ENCODE measurements at places on chromosomes 6 and 20.
A peak's percentile ranks its signal among the peaks of the same experiment; 100 is the strongest.

DNA sequence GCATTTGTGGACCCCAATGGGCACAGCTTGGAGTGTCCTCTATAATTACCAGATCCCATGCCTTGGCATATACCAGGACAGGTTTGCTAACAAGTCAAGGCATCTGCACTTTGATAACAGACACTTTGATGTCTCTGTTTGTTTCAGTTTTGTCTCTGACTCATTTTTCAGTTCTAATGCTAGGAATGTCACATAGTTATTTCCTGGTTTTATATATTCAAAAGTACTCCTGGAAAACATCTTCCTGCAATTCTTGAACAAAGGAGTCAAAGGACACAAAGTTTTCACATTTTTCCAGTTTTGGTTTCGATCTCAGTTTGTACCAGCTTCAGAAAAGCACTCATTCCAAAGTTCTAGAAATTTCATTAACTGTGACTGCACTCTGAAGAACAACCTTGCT, 188.1 kb downstream of the FOXC1 start:
- no peak for DNase-seq

DNA sequence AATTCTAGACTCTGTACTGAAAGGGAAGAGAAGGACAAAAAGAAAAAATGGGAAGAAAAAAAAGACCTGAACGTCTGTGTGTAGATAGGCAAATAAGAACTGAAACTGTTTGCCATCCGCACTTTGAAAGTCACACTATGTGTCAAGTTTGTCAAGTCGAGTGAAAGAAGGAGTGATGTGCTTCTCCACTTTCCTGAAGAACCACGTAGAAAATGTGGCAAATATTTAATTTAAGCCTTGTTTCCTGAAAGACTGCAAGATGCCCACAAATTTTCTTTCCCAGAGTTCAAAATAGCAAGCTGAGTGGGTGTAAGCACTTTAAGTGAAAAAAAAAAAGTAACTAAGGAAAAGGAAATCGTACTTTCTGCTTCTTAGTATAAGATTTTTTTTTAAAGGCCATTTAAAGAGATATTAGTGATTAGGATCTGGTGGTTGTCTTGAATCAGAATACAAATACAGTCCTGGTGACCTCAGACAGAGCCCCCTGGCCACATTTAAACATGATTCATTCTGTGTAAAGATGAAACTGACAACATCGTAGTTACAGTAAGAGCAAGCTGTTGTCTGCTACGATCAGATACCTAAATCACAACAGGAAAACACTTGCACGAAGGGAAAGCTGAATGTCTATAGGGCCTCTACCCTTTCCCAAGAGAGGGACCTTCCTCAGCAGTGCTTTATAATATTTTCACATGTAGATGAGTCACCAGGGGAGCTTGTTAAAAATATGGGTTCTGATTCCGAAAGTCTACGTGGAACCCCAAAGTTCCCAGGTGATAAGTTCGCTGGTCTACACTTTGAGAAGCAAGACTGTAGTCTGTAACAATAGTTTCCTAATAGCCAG, 102.3 kb downstream of the HIVEP2 start:
- no peak for DNase-seq

DNA sequence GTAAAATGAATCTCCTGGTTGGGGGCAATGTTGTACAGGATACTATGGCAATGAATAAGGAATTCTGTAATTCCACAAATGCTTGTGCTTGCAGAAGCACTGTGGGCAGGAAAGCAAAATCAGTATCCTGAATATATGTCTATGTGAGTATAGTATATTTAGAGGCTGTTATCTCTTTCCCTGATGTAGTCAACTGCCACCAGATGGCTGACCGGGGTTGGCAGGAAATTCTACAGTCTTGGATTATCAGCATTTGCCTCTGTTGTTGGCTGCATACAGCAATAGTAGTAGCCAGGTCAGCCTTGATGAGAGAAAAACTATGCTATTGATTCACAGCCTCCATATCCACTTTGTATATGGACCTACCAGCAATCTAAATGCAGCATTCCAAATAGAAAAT, 425.1 kb upstream of the JAG1 start:
- DNase-seq: peak; percentile 22

GRCh38 chr6:152267967-152268845, 369.0 kb downstream of the SYNE1 start:
- DNase-seq: peak; percentile 6

- DNase-seq: no peak
These were observed 224.9 kb upstream of the SYNCRIP start for GRCh38 chr6:85867595-85867994.

- no peak for DNase-seq
These were observed 336.5 kb downstream of the KIF16B start for GRCh38 chr20:16236589-16237241.

- DNase-seq: no peak
These were observed 118.4 kb downstream of the ANKRD60 start for GRCh38 chr20:58109918-58110635.

- DNase-seq: peak; percentile 50
These were observed 6.9 kb downstream of the HLA-DPB1 start for GRCh38 chr6:33082702-33083101.

DNA sequence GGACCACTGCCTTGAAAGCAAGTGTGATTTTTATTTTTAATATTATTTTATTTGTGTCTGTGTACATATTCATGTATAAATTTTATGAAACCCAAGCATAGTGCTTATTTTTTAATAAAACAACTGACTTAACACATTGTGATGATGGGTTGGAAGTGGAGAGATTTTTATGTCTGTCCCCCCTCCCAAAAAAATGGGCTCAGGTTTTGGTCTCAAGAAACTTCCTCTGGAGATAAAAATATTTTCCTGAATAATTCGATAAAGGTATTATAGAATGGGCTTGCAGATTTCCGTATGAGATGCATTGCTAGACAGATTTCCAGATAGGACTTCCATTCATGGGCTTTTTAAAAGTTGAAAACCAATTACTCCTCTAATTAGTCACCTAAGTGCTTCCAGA, 2.7 kb downstream of the FOXQ1 start:
- no peak for DNase-seq

GRCh38 chr20:18166241-18166881, 28.7 kb downstream of the KAT14 start:
- DNase-seq: no peak

DNA sequence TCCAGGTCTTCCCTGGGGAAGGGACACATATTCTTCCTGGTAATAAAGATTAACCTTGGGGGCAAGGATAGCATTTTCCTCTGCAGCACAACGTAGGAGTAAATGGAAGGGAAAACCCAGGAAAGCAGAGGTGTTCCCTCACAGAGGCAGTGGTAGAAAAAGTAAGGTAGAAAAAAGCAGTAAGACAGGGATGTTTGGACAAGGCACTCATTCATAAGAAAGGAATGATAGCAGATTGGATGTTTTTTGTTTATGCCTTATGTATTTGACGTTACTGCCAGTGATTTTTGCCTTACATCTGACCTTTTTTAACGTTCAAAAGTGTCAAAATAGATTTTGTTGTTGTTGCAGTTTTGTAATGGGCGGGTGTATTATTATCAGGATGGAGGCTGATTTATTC, 395.0 kb downstream of the CDKAL1 start:
- DNase-seq: no peak

- no peak for DNase-seq
These were observed 55.5 kb upstream of the RUNX2 start for GRCh38 chr6:45272626-45273025.

GRCh38 chr6:85394853-85395538, 54.9 kb upstream of the NT5E start:
- no peak for DNase-seq

DNA sequence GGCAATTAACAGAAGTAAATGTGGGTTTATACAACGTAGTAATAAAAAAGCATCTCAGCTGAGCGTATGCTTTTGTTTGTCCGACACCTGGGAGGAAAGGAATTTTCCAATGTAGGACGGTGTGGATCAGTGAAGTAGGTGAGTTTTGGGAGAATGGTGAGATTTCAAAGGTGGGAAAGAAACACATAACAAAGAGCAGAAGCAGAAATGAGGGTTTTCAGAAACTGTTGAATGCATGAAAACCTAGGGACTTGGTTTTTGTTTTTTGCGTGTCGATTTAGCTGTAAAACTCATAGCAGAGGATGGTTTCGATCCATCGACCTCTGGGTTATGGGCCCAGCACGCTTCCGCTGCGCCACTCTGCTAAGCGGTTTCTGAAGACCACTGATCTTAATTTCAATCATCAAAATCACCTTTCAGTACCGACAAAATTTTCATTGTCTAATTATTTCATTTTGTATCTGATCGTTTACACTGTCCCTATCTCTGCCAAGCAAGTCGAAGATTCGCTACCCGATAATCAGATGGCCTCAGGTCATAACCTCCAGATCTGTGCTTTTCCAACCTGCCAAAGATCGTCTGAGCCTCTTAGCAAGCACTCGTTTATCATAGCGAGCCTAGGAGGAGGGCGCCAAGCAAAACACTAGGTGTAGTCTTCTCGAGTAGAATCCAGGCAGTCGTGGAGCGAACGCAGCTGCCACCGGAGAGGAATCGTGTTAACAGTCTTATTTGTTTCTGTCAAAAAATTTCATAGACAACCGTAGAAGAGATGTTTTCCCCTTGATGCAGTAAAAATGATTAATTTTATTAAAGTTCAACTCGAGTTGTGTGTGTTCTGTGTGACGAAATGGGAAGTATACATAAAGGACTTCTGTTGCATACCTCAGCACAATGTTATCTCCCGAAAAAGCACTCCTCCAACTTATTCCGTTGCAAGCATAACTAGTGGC, 20.9 kb upstream of the POM121L2 start:
- peak; percentile 41 for DNase-seq

DNA sequence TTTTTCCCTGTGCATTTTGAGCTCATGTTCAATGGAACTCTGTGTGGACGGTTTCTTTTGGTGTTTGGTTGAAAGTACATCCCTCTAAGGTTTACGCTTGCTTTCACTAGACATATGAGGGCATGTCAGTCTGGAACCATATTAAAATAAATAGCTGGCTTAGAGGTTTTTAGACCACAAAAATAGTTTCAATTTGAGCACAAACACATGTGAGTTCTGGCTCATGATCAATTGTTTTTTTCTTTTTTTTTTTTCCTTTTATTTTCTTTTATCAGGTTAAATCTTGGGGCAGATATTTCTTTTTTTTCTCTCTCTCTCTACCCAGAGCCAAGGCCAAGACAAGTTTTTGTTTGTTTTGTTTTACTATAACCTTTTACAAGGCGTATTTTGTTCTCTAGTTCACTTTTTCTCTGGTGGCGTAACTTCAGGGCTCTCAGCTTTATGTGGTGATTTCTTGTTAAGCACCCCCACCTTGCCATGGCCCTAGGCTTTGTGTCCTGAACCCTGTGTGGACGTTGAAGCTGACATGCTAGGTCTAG, 92.9 kb downstream of the SHLD1 start:
- DNase-seq: no peak

DNA sequence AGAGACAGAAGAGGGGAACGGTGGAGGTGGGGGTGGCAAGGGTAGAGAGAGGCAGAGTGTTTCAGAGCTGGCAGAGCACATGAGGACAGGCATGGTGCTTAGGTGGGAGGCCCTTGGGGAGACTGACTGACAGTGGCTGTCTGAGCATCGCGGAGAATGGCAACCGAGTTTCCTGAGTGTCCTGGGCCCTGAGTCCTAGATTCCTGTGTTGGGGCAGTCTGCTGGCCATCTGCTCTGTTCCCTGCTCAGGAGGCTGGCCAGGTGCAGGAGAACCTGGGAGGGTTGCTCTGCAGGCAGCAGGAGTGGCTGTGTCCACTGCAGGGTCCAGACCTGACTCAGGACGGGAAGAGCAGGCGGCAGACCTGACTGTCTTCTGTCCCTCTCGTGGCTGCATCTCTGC, 248.9 kb downstream of the LRFN2 start:
- DNase-seq: no peak

- no peak for DNase-seq
These were observed 64.6 kb upstream of the MCM9 start for GRCh38 chr6:118999494-119000040.

DNA sequence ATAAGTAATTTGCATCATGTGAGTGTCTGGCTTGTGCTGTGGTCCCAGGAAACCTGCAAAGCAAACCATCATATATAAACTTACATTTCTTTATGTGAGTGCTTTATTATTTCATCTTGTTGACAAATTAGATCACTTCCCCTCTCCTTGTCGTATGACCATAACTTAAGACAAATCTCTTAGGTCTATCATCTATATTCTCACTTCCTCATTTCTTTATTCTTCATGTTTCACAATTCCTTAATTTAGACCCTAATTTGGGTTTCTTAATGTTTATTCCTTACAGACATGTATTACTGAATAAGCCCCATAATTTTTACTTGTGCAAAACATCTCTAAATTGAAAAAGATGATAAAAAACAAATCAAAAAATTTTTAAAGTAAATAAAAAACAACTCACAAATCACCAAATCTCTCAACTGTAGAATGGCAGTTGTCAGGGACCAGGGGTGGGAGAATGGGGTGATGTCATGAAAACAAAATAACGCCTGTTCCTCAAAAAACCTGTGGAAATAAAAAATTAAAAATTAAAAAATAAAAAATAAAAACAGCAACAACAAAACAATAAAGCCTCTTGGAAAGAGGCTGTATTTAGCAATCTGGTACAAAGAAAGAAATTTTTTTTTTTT, 49.5 kb upstream of the FBXO30 start:
- DNase-seq: no peak

GRCh38 chr20:60467078-60467477, 508.9 kb downstream of the CDH26 start:
- DNase-seq: no peak

GRCh38 chr6:119480961-119481497, 131.5 kb upstream of the MAN1A1 start:
- DNase-seq: no peak

GRCh38 chr6:86128130-86128814, 485.6 kb upstream of the SYNCRIP start:
- DNase-seq: no peak

GRCh38 chr6:34243131-34243771, 5.6 kb downstream of the SMIM29 start:
- no peak for DNase-seq

DNA sequence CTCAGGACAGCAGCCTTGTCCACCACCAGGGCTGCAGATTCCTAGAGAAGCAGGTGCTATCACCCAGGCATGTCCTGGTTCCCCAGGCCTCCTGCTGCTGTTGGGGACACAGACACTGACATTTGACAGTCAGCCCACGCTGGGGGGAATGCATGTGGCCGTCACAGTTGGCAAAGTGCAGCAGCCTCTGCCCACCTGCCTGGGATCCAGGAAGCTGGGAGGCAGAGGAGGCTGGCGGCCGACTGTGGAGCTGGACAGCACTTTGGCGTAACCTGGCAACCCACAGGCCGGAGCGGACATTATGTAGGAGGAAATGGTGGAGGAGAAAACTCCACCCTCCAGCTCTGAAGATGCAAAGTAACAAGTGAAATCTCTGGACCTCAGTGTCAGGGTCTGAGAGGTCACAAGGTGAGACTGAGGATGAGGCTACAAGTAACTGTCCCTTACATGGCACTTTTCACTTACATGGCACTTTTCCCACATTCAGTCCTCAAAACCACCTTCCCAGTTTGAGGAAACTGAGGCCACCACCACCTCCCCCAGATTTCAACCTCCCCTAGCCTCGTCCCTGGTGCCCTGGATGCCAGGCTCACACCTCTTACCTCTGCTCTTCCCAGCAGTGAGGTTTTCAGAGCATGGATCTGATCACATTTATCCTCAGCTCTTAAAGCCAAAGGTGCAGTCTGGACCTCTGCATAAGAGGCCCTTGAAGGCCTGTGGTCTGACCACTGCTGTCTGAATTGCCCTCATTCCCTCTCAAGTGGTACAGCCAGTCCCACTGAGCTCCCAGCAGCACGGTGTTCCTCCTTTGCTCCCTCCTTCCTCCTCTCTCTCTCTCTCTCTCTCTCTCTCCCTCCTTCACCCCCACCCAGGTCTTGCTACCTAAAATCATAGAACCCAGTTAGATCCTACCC, 8.7 kb downstream of the MAP1LC3A start:
- no peak for DNase-seq

GRCh38 chr6:170132011-170132521, 158.8 kb downstream of the DLL1 start:
- DNase-seq: no peak
